Chondrocyte (in vitro differentiated cells): ENCODE measurements at places on chromosomes 16 and 17. TPM values are rescaled to one million over a fixed set of nuclear protein-coding genes. Genes with fewer than 3 reads are reported as not detected.
A peak's percentile ranks its signal among the peaks of the same experiment; 100 is the strongest.

Gene TP53TG3
- total RNA-seq = not detected in 3 replicates

Gene KRT24
- not detected in 3 replicates for total RNA-seq

Gene KRT31
- not detected in 3 replicates for total RNA-seq

Gene ZFPM1
- total RNA-seq = 4.4 to 7.6 TPM (median 7.0 TPM) in 3 replicates

Gene CCL17
- not detected in 3 replicates for total RNA-seq

Gene PRSS22
- total RNA-seq = not detected in 3 replicates

Gene MAP3K14
- 3.9 to 8.6 TPM (median 5.2 TPM) in 3 replicates for total RNA-seq

DNA sequence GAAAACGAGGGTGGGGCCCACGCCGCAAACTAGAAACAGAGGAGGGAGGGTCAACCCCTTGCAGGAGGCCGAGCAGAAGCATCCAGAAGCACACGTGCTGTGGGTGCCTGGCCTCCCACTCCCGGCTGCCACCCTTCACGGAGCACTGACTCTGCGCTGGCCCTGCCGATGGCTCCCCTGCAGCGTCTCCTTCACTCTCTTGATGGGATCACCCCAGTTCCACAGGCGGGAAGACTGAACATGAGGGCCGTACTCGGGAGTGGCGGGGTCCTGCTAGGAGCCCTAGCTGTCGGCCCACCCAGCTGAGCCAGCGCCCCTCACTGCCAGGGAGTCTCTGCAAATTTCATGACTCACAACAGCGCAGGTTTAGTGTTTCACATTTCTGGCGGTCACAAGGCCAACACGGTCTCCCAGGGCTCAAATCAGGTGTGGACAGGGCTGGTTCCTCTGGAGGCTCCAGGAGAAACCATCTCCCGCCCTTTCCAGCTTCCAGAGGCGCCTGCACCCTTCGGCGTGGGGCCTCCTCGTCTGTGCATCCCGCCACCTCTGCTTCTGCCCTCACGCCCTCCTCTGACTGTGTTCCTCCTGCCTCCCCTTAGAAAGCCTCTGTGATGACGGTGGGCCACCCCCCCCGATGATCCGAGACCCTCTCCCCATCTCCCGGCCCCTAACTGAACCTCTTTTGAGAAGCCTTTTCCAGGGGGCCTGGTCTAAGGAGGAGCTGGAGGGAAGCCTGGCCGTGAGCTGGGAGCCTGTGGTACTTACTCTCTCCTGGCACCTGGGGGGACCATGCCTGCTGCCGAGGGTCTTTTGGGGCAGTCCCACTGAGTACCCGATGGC lies 2.0 kb downstream of the PTX4 start:
- no peak overlapping the region for H3K27ac ChIP-seq
- peaks cover 2% of the 10 kb centered on the region for H3K27me3 ChIP-seq
- DNase-seq = peak; percentile 75
- no peaks in the 10 kb centered on the region for H3K4me1 ChIP-seq

GRCh38 chr16:77191259-77191969 lies 424 bp downstream of the MON1B start:
- DNase-seq = no peak
- H3K4me1 ChIP-seq = peaks cover 23% of the 10 kb centered on the region
- peak overlapping the region; percentile 92 for H3K4me3 ChIP-seq
- H3K27ac ChIP-seq = peak overlapping the region; percentile 99
- H3K27me3 ChIP-seq = no peaks in the 10 kb centered on the region
- peaks cover 10% of the 10 kb centered on the region for H3K36me3 ChIP-seq

DNA sequence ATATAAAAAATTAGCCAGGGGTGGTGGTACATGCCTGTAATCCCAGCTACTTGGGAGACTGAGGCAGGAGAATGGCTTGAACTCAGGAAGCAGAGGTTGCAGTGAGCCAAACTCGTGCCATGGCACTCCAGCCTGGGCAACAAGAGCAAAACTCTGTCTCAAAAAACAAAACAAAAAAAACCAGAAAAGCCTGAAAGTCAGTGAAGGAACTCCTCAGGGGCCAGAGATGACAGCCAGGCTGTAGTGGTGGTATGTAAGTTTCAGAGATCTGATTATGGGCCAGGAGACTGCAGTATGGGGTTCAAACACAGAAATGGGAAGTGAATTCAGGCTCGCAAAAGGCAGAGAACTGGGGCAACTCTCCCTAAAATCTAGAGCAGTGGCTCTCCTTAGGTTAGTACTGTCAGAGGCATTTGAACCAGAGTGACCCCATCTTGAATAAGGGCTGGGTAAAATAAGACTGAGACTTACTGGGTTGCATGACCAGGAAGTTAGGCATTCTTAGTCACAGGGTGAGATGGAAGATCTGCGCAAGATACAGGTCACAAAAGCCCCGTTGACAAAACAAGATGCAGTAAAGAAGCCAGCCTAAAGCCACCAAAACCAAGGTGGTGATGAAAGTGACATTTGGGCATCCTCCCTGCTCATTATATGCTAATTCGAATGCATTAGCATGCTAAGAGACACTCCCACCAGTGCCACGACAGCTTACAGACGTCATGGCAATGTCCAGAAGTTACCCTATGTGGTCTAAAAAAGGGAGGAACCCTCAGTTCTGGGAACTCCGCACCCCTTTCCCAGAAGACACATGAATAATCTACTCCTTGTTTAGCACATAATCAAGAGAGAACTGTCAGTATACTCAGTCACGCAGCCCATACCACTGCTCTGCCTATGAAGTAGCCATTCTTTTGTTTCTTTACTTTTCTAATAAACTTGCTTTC lies 120.2 kb upstream of the XYLT1 start:
- H3K4me1 ChIP-seq = no peaks in the 10 kb centered on the region
- H3K27me3 ChIP-seq = peaks cover 6% of the 10 kb centered on the region
- no peak for DNase-seq
- H3K27ac ChIP-seq = no peak overlapping the region
- H3K36me3 ChIP-seq = no peaks in the 10 kb centered on the region

DNA sequence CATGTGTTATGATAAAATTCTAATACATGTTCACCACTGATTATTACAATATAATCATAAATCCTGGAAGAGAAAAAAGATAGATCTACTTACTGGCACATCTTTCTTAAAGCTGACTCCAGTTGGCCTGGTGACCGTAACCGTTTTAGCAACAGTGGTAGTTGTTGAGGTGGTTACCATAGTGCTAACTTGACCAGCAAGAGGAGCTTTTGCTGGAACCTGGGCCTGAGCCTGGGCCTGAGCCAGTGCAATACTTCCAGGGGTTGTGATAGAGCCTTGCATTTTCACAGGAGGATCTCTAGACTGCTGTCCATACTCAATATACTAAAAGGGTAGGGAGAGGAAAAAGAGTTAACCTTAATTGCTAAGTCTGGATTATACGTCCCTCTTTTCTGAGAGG lies 36.2 kb downstream of the SETD6 start:
- DNase-seq = no peak
- peaks cover 9% of the 10 kb centered on the region for H3K4me1 ChIP-seq
- H3K27ac ChIP-seq = no peak overlapping the region
- H3K36me3 ChIP-seq = peaks cover 26% of the 10 kb centered on the region

- no peak overlapping the region for H3K4me3 ChIP-seq
- peaks cover 7% of the 10 kb centered on the region for H3K4me1 ChIP-seq
- no peaks in the 10 kb centered on the region for H3K27me3 ChIP-seq
- H3K36me3 ChIP-seq = peaks cover 6% of the 10 kb centered on the region
- no peak overlapping the region for H3K27ac ChIP-seq
Measured at GRCh38 chr16:10494343-10495030, 85.9 kb downstream of the EMP2 start.

GRCh38 chr17:74920642-74921025 lies 2.4 kb downstream of the USH1G start:
- no peaks in the 10 kb centered on the region for H3K4me1 ChIP-seq
- H3K27me3 ChIP-seq = peaks cover 36% of the 10 kb centered on the region
- H3K4me3 ChIP-seq = no peak overlapping the region
